ENCODE measurements at places on chromosomes 2 and 18. TPM values are rescaled to one million over a fixed set of nuclear protein-coding genes. Genes with fewer than 3 reads are reported as not detected.

- no peak for DNase-seq
Measured at GRCh38 chr18:40088130-40088529, 1866.9 kb upstream of the PIK3C3 start.

GRCh38 chr2:164700390-164700789 is 79.1 kb upstream of the GRB14 start:
- no peak for DNase-seq

- no peak for DNase-seq
Measured at GRCh38 chr2:231353469-231353868, 42.0 kb upstream of the B3GNT7 start.

- DNase-seq, result no peak
Measured at GRCh38 chr2:196104066-196104465, 35.4 kb upstream of the DNAH7 start.

DNA sequence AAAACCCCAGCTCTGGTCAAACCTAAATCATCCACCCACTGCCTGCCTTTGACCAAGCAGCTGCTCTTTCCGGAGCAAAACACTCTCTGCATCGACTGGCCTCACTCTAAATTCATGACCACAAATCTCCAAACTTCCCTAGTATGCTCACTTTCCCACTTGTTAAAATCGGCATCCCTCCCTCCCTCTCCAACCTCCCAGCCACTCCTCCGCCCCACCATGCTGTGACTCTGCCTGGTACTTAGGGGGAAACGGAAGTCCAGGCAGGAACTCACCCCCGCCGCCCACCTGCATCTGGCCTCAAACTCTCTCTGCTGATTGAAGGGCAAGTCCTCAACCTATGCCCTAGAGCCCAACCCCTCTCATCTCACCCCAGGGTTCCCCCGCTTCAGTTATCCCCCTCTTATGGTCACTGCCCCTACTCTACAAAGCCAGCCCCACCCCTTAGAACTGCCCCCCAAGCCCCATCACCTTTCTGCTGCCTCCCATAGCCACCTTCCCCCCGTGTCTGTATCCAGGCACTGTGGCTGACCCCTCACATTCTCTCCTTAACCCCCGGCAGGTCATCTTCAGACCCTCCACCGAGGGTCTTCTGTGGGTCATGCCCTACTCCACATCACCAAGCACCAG is 3.8 kb upstream of the ADRA2B start:
- DNase-seq, result no peak

Gene RNPEPL1
- 67.3 TPM for total RNA-seq

Gene SPDYA
- total RNA-seq, result 1.8 TPM

Gene COL4A4
- not detected for total RNA-seq

Gene NT5DC4
- not detected for total RNA-seq
